Natural killer cell (primary cell): ENCODE measurements at places on chromosomes 2 and 18.

GRCh38 chr2:118102433-118103082, 14.3 kb downstream of the INSIG2 start:
- no peak overlapping the region for H3K27ac ChIP-seq
- H3K4me3 ChIP-seq = no peak overlapping the region
- peaks cover 39% of the 10 kb centered on the region for H3K36me3 ChIP-seq
- H3K27me3 ChIP-seq = no peaks in the 10 kb centered on the region

GRCh38 chr2:43798300-43798699, 24.5 kb downstream of the DYNC2LI1 start:
- H3K27me3 ChIP-seq = no peaks in the 10 kb centered on the region
- no peak overlapping the region for H3K4me3 ChIP-seq
- no peak overlapping the region for H3K27ac ChIP-seq
- no peaks in the 10 kb centered on the region for H3K4me1 ChIP-seq

DNA sequence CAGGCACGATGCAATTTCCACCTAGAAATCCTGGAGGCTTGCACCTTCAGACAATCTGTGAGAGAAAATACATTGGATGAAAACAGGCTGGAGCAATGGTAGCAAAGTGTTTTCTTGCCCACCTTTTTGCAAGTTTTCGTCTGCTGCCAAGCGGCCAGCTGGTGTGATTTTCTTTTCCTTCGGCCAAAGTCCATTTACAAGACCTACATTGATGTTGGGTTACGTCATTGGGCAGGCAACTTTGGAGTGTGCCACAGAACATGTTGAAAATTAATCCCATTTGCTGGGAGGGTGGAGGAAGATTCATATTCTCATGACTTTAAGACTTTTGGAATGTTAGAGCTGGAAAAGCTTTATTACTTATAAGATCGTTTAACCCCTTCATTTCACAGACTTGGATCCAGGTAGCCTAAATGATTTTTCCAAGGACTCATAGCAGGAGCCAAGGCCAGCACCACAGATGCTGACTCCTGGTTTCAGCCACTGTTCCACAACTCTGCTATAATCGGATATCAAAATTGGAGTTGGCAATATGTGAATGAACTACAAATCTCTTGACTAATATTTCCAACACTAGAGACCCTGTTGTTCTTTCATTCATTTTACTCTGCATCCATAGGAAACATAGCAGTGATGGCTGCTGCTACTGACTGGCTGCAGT, 352.1 kb downstream of the RND3 start:
- H3K4me3 ChIP-seq = no peak overlapping the region
- no peaks in the 10 kb centered on the region for H3K4me1 ChIP-seq
- H3K27me3 ChIP-seq = no peaks in the 10 kb centered on the region
- no peak overlapping the region for H3K27ac ChIP-seq
- H3K36me3 ChIP-seq = no peaks in the 10 kb centered on the region

GRCh38 chr2:60472663-60473289, 80.7 kb downstream of the BCL11A start:
- no peak overlapping the region for H3K27ac ChIP-seq
- H3K36me3 ChIP-seq = no peaks in the 10 kb centered on the region
- no peak overlapping the region for H3K4me3 ChIP-seq
- no peaks in the 10 kb centered on the region for H3K27me3 ChIP-seq
- no peaks in the 10 kb centered on the region for H3K4me1 ChIP-seq

DNA sequence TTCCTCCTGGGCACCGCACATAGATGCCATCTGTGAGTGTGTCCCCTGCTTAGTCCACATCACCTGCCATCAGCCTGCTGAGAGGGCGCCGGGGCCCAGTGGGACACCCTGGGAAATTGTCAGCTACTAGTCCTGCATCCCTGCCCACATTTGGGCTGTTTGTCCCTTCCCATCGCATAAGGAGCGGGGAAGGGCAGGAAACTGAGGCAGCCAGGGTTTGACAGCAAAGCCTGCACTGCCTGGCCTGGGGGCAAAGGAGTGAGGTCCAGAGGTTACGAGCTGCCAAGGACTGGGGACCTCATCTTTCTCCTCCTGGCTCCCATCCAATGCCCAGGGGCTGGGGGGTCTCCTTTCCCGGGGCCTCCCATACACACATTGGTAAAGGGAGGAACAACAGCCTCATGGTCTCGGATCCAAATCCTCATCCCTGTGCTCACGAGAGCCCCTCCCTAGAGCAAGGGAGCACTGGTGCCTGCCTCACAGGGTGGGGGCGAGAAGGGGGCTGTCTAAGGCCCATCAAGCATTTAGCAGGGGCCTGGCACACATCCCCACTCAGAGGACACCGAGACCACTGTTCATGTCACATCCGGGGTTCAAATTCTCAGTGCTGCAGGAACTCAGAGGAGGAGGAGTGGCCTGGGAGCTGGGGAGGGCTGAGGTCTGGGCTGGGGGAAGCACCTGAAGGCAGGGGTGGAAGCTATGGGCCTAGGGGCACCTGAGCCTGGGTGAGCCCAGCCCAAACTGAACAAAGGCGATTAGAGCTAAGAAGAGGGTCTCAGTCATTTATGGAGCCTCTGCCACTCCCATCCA, 113.8 kb downstream of the SMAD7 start:
- no peaks in the 10 kb centered on the region for H3K36me3 ChIP-seq
- peaks cover 100% of the 10 kb centered on the region for H3K4me1 ChIP-seq
- H3K4me3 ChIP-seq = no peak overlapping the region
- H3K27me3 ChIP-seq = no peaks in the 10 kb centered on the region
- no peak for DNase-seq

DNA sequence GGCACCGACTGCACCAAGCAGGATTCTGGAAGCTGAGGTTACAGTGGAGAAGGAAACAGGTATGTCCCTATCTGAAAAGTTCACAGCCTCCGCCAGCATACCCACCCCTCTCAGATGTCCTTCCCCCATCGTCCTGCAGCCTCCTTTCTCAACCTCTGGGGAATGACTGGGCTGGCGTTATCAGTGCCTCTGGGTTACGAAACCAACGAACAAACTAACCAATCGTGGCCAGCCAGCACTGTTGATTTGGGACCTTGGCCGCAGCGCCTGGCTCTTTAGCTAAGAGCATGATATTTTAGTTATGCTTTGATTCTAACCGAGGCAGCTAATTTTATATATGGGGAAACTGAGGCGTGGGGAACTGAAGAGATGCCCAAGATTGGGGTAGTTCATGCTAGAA, 233.0 kb downstream of the TFCP2L1 start:
- H3K4me3 ChIP-seq = no peak overlapping the region
- H3K27ac ChIP-seq = no peak overlapping the region
- no peaks in the 10 kb centered on the region for H3K36me3 ChIP-seq
- H3K27me3 ChIP-seq = no peaks in the 10 kb centered on the region
- no peak for DNase-seq
- H3K4me1 ChIP-seq = no peaks in the 10 kb centered on the region

- H3K27me3 ChIP-seq = no peaks in the 10 kb centered on the region
- no peak overlapping the region for H3K4me3 ChIP-seq
- no peaks in the 10 kb centered on the region for H3K4me1 ChIP-seq
- H3K36me3 ChIP-seq = no peaks in the 10 kb centered on the region
- no peak overlapping the region for H3K27ac ChIP-seq
Measured at GRCh38 chr2:95277246-95277906, 3.1 kb downstream of the PROM2 start.

GRCh38 chr2:71727562-71727961, 274.2 kb downstream of the DYSF start:
- no peaks in the 10 kb centered on the region for H3K27me3 ChIP-seq
- DNase-seq = no peak
- no peaks in the 10 kb centered on the region for H3K36me3 ChIP-seq
- no peaks in the 10 kb centered on the region for H3K4me1 ChIP-seq

GRCh38 chr18:42182728-42183700, 228.0 kb downstream of the PIK3C3 start:
- no peaks in the 10 kb centered on the region for H3K36me3 ChIP-seq
- H3K4me3 ChIP-seq = no peak overlapping the region
- no peaks in the 10 kb centered on the region for H3K4me1 ChIP-seq

DNA sequence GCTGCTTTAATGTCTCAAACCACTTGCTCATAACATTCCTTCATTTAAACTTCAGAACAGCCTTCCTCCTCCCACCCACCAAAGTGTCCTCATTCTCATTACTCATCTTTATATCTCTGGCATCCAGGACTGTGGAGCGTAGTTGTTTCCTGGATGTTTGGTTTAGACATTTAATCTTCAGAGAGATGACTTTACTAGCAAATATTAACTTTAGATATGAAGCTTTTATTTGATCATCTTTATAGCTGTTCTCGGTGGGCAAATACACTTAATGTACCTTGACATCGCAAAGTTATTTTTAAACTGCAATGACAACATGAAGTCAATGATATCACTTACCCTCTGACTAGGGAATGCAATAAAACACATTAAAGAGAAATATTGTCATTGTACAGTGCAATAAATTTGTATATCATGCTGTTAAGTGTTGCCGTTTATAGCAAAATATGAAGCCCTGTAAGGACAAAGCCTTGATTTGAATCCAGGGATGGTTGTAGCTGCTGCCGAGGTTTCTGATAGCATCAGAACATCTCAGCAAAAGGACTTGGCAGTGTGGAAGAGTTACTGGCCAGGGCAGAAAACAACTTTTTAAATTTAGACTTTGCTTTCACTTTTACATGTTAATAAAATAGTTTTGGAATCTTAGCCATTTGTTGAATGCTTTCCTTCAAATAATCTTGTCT, 4.6 kb upstream of the LAMA3 start:
- no peak overlapping the region for H3K27ac ChIP-seq
- H3K4me1 ChIP-seq = peaks cover 7% of the 10 kb centered on the region
- H3K4me3 ChIP-seq = no peak overlapping the region
- H3K36me3 ChIP-seq = no peaks in the 10 kb centered on the region
- no peak for DNase-seq

DNA sequence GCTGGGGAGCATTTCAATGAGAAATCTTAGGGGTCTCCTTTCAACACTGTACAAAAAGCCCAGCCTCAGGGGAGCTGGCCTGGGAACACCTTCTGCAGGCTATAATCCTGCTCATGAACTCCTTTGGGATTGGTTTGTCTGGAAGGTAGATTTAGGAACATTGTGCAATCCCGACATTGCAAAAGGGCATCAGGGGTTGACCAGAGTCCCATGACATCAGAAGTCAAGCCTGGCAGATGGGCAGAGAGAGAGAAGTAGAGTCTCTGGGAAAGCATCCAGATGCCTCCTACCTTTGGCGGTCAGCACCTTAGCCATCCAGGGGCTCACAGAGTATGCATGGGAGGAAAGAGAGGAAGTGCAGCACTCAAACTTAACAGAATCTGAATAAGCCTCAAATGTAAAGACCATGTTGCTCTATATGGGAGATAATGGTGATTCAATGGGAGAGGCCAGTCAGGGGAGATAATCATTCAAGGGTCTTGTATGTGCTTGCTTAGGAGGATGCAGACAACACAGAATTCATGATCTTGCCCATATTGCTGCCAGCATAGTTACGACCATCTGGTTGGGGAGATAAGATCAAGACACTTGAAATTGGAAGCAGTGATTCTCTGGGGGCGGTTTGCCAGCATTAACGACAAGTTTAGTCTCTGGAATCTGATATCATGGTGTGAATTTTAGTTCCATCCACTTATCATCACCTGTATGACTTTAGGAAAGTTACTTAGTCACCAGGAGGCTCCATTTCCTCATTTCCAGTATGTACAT, 58.3 kb upstream of the UPP2 start:
- no peaks in the 10 kb centered on the region for H3K4me1 ChIP-seq
- no peak overlapping the region for H3K27ac ChIP-seq
- H3K36me3 ChIP-seq = no peaks in the 10 kb centered on the region
- no peak overlapping the region for H3K4me3 ChIP-seq

GRCh38 chr2:241063093-241063551, 39.0 kb downstream of the MTERF4 start:
- no peaks in the 10 kb centered on the region for H3K36me3 ChIP-seq
- no peak for DNase-seq
- no peaks in the 10 kb centered on the region for H3K27me3 ChIP-seq

GRCh38 chr18:35442701-35443100, 55.1 kb downstream of the INO80C start:
- H3K4me3 ChIP-seq = no peak overlapping the region
- no peak overlapping the region for H3K27ac ChIP-seq
- H3K4me1 ChIP-seq = no peaks in the 10 kb centered on the region
- DNase-seq = no peak
- H3K27me3 ChIP-seq = no peaks in the 10 kb centered on the region
- no peaks in the 10 kb centered on the region for H3K36me3 ChIP-seq

DNA sequence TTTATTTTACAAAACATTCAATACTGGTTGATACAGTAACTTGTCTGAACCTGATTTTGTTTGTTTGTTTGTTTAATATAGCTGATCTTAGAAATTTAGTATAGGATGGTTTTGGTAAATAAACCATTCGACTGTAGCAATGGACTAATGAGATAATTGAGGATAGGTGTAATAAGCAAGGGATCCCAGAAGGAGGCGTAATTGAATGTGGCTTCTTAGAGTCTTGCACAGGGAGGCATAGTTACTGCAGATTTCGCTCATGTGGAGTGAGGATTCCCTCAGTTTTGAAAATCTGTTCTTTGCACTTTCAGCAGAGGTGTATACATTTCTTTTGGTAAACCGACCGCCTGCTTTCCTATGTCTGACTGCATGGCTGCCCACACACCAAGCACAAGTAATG, 709.6 kb downstream of the SOCS6 start:
- no peak overlapping the region for H3K27ac ChIP-seq
- DNase-seq = no peak
- H3K27me3 ChIP-seq = no peaks in the 10 kb centered on the region
- no peaks in the 10 kb centered on the region for H3K4me1 ChIP-seq

- H3K4me1 ChIP-seq = peaks cover 13% of the 10 kb centered on the region
- H3K27ac ChIP-seq = peak overlapping the region; percentile 96
- H3K36me3 ChIP-seq = no peaks in the 10 kb centered on the region
- peak; percentile 75 for DNase-seq
- H3K27me3 ChIP-seq = no peaks in the 10 kb centered on the region
- peak overlapping the region; percentile 96 for H3K4me3 ChIP-seq
Measured at GRCh38 chr2:24972315-24972961, 683 bp upstream of the DNAJC27 start.

DNA sequence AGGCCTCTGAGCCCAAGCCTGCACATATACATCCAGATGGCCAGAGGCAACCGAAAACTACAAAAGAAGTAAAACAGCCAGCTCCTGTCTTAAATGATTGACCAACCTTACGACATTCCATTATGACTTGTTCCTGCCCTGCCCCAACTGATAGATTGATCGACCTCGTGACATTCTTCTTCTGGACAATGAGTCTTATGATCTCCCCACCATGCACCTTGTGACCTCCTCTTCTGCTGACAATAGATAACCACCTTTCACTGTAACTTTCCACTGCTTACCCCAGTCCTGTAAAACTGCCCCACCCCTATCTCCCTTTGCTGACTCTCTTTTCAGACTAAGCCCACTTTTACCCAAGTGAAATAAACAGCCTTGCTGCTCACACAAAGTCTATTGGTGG, 670.0 kb upstream of the PKDCC start:
- H3K27ac ChIP-seq = no peak overlapping the region
- no peaks in the 10 kb centered on the region for H3K4me1 ChIP-seq
- H3K27me3 ChIP-seq = no peaks in the 10 kb centered on the region
- no peaks in the 10 kb centered on the region for H3K36me3 ChIP-seq

GRCh38 chr2:54429811-54430551, 26.1 kb upstream of the SPTBN1 start:
- H3K4me1 ChIP-seq = peaks cover 8% of the 10 kb centered on the region
- no peak for DNase-seq
- no peak overlapping the region for H3K4me3 ChIP-seq
- no peak overlapping the region for H3K27ac ChIP-seq
- no peaks in the 10 kb centered on the region for H3K36me3 ChIP-seq
